Fibroblast of skin of back (primary cell): ENCODE measurements at places on chromosomes 5 and 9.

DNA sequence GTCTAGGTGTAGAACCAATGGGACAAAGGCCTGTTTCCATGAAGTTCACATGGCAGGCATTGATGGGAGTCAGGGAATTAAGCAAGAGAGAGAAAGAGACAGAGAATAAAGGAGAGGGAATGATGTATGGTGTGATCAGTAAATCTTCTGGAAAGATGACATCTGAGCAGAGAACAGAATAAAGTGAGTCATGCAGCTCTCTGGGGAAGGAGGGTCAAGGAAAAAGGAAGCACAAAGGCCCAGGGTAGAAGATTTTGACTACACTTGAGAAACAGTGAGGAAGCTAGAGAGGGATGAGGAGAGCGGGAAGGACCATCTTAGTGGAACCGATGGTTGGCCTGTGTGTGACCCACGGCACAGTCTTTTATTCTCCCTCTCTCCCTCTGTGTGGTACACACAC lies 425.9 kb downstream of the SPOCK1 start:
- DNase-seq = peak; percentile 62

DNA sequence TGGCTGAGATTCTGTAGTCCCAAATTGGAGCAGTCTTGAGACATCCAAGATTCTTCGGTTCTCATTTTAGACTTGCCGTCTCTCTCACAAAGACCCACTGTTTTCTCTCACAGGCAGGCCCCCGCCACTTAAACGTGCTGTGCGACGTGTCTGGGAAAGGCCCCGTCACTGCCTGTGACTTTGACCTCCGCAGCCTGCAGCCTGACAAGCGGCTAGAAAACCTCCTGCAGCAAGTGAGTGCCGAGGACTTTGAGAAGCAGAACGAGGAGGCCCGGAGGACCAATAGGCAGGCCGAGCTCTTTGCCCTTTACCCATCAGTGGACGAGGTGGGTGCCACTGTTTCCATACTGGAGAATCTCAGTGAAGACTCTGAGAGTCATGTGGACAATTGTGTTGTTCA lies 97.2 kb downstream of the DOCK8 start:
- DNase-seq = no peak

GRCh38 chr5:128084228-128085167 lies 932 bp downstream of the SLC12A2 start:
- peak; percentile 29 for DNase-seq

DNA sequence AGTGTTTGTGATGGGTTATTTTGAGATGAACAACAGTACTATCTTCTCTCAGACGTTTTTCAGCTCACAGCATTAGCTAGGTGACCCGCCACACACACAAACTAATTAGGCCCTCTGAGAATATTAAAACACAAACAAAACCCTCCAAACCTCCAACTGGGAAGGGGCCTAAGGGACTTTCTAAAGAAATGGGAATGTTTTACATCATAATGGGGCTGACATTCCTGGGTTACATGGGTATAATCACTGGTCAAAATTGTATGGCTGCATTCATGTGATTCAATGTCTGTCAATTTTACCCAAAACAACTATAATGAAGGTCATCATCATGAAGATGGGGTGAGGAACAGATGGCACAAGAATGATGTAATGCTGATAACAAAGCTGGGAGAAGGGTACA lies 59.6 kb downstream of the SPTLC1 start:
- DNase-seq = no peak

DNA sequence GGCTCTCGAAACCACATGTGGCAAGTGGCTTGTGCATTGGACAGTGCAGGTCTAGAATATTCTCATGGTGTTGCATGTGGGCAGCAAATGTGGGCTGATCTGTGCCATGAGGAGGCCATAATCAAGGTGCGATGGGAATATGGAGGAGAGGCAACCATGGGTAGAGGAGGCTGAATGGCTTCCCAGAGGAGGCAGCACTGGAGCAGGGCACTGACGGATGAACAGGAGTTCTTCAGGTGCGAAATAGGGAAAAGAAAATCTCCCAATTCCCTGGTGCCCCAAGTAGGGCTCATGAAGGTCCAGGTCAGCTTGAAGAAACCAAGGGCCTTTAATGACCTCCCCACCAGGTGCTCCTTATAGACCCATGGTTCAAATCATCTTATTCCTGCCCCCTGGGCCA lies 126.5 kb downstream of the RXRA start:
- DNase-seq = no peak

DNA sequence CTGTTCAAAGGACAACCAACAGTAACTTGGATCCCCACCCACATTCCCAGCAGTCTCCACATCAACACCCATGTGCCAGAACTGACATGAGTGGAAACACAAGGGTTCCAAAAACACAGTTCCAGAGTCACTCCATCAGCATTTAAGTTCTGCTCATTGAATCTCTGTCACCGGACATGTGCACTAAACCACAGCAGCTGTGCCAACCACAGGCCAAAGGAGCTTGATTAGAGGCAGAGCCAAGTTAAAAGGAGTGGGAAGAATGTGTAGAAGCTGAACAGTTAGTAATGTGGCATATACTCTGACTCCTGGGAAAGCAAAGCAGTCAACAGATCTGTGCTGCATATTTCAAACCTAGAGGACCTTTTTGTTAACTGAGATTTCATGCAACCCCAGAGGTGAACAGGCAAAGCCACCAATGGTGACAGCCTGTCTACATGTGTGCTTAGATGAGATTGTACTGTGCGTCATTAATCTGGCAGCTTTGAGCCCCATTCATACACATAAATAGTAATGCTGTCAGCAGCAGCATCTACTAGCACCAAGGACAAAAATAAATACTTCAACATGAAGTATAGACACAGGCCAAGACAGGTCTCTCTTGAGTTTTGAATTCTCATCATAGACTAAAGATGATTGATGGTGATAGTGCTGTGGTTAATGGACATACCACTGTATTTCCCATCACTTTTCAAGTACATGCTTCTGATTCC lies 16.4 kb upstream of the FST start:
- peak; percentile 12 for DNase-seq

GRCh38 chr5:179730852-179731251 lies 1.8 kb upstream of the MAML1 start:
- no peak for DNase-seq

GRCh38 chr5:139954462-139954861 lies 88.6 kb downstream of the NRG2 start:
- DNase-seq = no peak

GRCh38 chr5:59107692-59108091 lies 524.8 kb downstream of the RAB3C start:
- DNase-seq = no peak

- DNase-seq = no peak
Observed at GRCh38 chr5:169178754-169179153, 122.2 kb downstream of the SLIT3 start.

- no peak for DNase-seq
Observed at GRCh38 chr5:135650081-135650480, 71.3 kb upstream of the CXCL14 start.

- no peak for DNase-seq
Observed at GRCh38 chr9:73199448-73199847, 47.8 kb downstream of the ANXA1 start.

GRCh38 chr9:96317335-96317980 lies 15.5 kb upstream of the HSD17B3 start:
- DNase-seq = peak; percentile 54

GRCh38 chr9:130466537-130467217 lies 21.9 kb downstream of the ASS1 start:
- no peak for DNase-seq

DNA sequence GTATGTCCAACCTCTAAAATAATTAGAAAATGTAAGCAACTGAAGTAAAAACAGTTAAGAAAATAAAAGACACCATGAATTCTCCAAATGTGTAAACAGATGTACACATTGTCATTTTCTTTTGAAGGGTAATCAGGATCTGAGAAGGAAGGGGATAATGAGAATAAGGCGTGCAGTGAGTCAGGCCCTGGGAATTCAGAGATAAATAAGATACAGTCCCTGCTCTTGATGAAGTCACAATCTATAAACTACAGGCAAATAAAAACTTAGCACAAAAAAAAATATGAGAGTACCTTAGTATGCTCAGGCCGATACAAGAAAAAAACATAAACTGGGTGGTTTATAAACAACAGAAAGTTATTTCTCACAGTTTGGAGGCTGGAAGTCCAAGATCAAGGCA lies 315.3 kb downstream of the DNAH5 start:
- DNase-seq = no peak

- DNase-seq = no peak
Observed at GRCh38 chr9:133795049-133795448, 56.9 kb upstream of the SARDH start.

- DNase-seq = no peak
Observed at GRCh38 chr9:4269872-4270271, 30.0 kb downstream of the GLIS3 start.

DNA sequence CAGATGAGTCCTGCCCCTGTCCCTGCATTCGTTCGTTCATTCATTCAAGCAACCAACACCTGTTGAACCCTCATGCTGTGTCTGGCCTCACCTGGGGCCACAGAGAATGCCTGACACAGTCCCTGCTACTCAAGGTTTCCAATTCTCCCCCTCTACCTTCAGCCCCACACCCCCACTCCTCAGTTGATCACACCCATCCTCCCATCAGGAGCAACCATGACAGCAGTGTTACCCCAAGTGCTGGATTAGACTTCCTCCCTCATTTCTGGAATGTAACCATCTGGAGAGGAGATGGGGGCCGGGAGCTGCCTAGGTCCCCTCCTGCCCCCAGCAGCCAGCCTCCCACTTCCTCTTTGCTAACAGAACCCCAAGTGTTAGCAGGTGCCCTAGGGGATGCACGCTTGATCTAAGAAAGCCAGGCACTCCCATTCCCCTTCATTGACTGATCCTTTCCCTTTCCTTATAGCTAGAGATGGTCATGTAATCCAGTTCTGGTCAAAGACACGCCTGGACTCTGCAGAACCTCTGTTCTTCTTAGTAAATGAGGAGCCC lies 57.2 kb downstream of the SMIM23 start:
- DNase-seq = no peak

DNA sequence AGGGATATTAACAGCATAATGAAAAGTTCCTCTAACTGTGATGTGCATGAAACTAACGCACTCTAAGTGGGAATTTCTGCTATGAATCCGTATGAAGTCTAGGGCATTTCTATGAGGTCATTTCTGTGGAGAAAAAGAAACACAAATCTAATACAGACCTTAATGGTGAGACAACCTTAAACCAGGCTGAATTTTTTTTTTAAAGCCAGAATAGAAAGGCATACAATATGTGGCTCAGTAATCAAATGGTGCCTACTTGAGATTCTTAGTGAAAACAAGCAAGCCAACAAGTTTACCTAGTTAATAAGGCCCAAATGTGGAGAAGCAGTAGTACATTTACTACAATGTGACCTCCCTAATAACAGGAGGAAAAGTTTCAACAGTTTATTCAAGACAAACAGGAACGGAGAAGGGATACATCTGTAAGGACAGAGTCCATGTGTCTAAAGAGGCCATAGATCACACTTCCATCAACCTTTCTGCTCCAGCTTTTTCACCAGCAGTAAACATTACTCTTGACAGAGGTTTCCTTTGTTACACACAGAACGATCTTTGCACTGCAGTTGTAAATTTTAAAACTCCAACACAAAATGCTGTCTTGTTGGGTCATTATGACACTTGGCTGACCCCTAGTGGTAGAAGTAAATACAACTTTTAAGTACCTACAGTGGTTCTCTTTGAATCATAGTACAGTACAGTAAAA lies 26.2 kb downstream of the CARNMT1 start:
- DNase-seq = peak; percentile 77

DNA sequence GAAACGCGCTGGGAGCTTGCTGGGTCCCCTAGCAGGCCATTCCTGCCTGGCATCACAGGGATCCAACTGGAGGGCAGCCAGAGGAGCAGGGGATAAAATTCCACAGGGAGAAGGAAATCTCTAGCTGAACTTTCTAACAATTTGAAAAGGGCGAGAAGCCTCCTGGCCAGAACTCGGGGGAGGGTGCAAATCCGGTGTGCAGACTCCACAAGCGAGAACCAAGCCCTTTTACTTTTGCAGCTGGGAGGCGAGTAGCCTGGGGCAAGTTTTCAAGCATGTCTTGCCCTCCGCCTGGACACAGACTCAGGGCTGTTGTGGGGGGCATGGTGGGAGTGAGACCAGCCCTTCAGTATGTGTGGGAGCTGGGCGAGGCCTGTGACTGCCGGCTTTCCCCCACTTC lies 14.3 kb upstream of the POU5F2 start:
- no peak for DNase-seq

GRCh38 chr5:19125956-19126713 lies 861.9 kb downstream of the CDH18 start:
- DNase-seq = no peak

- DNase-seq = no peak
Observed at GRCh38 chr5:154309805-154310204, 119.3 kb downstream of the GALNT10 start.

DNA sequence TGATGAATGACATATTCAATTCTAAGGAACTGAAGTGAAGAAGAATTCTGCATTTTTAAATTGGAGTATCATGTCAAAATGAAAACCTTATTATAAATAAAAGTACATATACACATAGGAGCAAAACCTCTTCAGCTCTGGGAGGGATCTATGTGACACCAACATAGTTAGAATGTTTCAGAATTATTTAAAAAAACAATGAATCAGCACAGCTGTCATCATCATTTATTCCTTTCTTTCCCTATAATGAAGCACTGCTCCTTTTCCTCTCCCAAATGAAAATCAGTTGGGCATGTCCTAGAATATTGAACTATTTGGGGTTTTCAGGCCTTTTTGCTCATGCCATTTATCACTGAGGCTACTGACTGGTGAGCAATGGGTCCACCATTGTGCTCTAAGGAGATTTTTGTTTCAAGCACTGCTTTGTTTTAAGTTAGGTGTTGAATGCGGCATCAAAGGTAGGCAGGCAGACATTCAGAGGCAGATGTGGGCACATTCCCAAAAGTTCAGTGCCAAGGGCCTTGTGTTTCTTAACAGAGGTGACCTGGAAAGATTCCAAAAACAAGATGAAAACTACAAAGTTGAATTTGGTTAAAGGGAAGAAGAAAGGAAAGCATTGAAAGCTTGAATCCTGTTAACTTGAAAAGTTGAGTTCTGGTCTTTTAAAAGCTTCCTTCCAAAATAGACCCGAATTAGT lies 126.4 kb upstream of the ADAMTSL1 start:
- DNase-seq = peak; percentile 82

- DNase-seq = peak; percentile 45
Observed at GRCh38 chr9:36665921-36666431, 93.3 kb downstream of the MELK start.

DNA sequence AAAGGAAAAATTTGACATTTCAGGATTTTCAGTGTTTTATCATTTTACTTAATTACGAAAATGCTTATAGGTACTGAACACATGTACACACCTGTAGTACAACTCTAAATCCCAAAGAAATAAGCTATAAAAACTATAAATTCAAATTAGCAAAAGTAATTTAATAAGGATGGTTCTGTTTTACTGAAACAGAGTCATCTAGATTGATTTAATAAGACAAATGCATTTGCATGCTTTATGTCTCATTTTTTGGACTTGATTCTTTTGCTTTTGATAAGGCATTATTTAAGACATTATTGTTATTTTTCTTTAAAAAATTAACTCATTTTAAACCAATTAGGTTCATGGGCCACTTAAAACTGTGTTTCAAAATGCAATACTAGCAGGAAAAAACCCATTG lies 201.2 kb downstream of the PIK3R1 start:
- DNase-seq = no peak

- DNase-seq = no peak
Observed at GRCh38 chr5:37664551-37664950, 175.3 kb downstream of the GDNF start.

- no peak for DNase-seq
Observed at GRCh38 chr5:72615061-72615460, 107.9 kb upstream of the ZNF366 start.
